ENCODE measurements at places on chromosomes 16 and 17.

- peak; percentile 28 for DNase-seq
These were observed 22.2 kb downstream of the ITPRIPL2 start for GRCh38 chr16:19135896-19136438.

DNA sequence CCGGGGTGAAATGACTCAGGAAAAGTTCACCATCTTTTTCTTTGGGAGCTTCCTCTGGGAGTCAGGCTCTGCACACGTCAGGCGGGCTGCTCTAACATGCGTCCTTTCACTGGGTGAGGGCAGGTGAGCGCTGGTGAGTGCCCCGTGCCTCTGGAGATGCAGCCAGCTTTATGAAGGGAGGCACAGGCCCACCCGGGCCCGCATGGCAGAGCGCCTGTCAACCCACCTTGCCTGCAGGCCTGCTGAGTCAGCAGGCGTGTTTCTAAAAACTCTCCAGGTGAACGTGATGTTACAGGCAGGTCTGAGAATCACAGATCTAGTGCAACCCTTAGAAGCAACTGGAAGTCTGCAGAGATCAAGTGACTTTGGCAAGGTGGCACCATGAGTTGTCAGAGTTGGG, 18.4 kb downstream of the MAP1LC3B start:
- DNase-seq, result no peak

GRCh38 chr17:74744714-74745547, 3.5 kb upstream of the NHERF1 start:
- peak; percentile 22 for DNase-seq

- DNase-seq, result peak; percentile 30
These were observed 1.4 kb upstream of the CEMP1 start for GRCh38 chr16:2532494-2533141.

DNA sequence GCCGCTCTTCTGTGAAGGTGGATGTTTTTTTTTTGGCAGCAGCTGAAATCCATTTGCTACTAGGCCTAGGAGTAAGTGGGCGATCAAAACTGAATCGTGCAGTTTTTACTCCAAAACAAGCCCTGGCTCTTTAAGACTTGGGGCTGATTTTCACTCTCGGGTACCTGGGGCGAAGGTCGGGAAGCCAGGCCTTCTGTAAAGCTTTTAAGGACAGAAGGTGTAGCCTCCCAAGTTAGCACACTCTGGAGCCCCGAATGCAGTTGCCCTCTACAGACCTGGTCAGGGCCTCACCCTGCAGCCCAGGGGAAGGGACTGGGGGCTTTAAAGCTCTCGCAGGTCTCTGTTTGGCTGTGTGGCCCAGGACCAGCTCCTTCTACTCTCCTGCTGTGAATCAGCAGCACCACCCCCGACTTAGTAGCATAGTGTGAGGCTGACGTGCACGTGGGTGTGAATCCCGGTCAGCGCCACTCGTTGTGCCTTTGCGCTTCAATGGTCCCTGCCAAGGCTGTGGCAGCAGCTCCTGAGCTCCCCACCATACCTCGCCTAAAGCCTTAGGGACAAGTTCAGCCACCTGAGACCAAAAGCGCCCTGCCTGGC, 49.9 kb downstream of the TMEM235 start:
- no peak for DNase-seq

- no peak for DNase-seq
These were observed 24.2 kb downstream of the STAT5A start for GRCh38 chr17:42312285-42313130.

DNA sequence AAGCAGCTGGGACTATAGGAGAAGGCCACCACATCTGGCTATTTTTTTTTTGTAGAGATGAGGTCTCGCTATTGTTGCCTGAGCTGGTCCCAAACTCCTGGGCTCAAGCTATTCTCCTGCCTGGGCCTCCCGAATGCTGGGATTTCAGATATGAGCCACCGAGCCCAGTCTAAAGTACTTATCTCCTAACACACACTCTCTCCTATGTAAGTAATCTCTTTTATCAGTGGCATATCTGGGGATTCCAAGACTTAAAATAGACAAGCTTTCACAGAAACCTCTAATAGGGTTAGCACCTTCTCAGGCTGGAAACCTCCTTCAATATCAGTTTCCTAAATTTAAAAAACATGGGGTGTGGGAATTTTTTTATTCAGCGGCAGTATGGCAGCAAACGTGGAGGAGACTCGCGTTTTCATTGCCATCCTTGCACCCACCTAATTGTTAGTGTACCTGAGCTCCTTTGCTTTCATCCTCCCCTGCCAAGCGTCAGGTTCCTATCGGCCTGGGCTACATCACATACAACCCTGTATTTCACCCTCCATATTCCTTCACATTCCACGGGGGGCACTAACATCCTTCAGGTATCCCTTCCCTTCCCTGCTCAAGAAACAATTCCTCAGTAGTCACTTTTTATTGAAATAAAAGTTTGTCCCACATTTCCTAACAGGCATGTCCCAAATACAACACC, 1.1 kb downstream of the EZH1 start:
- no peak for DNase-seq

GRCh38 chr17:47338026-47338425, 14.3 kb downstream of the EFCAB13 start:
- no peak for DNase-seq

DNA sequence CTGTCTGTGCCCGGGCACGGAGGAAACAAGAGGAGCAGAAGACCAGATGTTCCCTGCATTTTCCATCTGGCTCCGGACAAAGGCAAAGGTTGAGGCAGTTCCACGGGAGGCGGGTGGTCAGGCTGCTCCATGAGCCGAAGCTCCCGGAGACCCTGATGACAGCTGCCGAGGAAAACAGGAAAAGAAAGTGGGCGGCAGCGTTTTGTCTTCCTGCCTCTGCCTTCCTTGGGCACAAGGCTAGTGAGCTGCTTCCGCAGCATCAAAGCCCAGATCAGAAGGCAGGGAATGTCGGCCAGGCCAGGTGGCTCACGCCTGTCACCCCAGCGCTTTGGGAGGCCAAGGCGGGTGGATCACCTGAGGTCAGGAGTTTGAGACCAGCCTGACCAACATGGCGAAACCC, 16.2 kb downstream of the SLC43A2 start:
- DNase-seq, result no peak

- no peak for DNase-seq
These were observed 23.0 kb upstream of the IL21R start for GRCh38 chr16:27378871-27379481.

GRCh38 chr16:67000384-67001351, 12.3 kb downstream of the CES4A start:
- DNase-seq, result no peak

DNA sequence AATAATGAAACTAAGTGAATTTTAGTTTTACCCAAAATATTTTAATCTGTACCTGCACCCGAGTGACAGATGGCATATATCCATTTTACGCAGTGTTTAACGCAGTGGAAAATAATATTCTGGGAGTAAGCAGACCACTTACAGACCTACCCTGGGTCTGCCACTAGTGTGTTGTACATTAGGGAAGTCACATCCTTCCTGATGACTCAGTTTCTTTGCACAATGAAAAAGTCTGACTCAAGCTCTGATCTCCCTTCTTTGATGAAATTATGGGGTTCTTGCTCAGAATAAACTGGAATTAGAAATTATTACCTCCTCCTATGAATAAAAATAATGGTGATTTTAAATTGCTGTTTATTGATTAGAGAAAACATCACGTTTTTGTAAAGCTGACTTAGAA, 123.2 kb upstream of the AXIN2 start:
- DNase-seq, result no peak

GRCh38 chr17:62807812-62808575, at the start of gene MARCHF10:
MARCHF10 (minus strand) TSS chr17:62808314; CDS start chr17:62801735, 6,579 bp downstream.
- no peak for DNase-seq

- DNase-seq, result no peak
These were observed 14.0 kb upstream of the ATP2C2 start for GRCh38 chr16:84354306-84354705.

DNA sequence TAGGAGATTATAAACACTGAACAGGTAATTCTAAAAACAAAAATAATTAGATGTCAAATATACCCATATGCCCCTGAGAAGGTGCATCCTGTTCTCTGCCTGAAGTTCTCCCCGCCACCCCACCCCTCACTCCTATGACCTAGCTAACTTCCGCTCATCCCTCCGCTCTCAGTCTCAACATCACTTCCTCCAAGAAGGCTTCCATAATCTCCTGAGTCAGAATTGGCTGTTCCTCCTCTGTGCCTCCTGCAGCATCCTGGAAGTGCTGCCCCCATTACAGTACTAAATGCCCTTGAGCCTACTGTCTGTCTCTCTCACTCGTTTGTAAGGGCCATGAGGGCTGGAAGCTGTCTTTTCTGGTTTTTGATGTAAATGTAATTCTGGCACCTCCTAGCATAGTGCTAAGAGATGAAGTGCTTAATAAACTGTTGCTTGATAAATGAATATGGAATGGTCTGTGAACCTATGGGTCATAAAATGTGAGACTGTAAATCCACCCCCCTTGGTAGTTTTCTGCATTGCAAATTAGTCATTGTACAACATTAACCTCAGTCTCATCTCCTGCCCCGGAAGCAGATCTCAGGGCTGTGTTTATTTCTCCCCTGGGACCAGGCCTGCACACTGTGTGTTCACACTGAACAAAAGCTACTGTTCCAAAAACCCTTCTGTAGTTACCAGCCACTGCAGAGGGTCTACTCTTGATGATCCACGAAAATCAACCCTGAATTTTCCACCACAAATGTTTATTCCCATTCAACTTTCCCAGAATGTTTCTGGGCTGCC, 3.9 kb upstream of the MYO1D start:
- no peak for DNase-seq

DNA sequence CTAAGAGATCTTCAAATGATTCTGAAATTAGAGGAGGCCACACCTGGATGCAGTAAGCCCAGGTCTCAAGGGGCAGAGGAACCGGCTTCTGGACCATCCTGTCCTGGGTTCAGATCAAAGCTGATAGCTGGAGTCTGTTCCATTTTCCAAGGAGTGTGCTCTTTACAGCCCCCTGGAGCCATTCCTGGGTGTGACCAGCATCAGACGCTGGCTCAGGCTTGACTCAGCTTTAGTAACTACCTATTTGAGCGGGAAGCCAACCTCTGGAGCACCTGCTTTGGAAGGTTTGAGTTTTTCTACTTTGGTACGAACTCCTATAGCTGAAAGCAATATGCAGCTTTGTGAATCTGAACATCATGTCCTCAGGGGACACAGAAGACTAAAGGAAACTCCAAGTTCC, 12.9 kb upstream of the BBS2 start:
- no peak for DNase-seq

DNA sequence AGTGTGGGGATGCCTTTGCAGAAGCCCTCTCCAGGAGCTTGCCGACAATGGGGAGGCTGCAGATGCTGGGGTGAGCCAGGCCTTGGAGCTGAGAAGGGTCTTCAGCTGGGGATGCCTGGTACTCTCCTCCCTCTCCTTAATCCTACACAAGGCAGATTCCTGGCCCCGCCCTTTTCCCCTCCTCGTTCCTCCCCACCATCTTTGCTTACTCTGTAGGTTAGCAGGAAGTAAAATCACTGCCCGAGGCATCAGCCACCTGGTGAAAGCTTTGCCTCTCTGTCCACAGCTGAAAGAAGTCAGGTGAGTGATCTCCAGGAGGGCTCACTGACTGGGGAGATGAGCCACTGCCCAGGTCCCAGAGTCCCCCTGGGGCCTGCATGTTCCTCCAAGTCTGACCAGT, 38.7 kb downstream of the NLRC5 start:
- DNase-seq, result no peak

- no peak for DNase-seq
These were observed 34.2 kb downstream of the COPRS start for GRCh38 chr17:31824766-31825360.

- DNase-seq, result no peak
These were observed 6.1 kb upstream of the ABCC12 start for GRCh38 chr16:48161906-48162305.

- DNase-seq, result no peak
These were observed 32.0 kb downstream of the LYRM9 start for GRCh38 chr17:27860971-27861664.

DNA sequence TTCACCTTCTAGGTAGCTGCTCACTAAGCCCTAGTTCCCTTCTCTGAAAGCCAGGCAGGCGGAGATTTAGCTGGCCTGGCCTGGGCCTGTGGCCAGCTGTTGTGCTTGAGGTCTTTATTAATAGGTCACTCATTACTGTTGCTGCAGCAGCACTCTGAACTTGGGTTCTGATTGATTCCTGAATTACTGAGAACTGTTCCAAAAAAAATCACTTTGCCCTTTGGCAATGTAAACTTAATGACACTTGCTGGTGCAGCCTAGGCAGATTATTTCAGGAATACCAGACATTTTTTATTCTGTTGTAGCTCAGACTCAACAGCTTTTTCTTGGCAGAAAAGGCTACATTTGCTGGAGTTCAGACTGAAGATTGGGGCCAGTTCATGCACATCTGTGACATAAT, 2.7 kb downstream of the TOM1L1 start:
- no peak for DNase-seq
